ENCODE measurements at places on chromosomes 16 and 17. TPM values are rescaled to one million over a fixed set of nuclear protein-coding genes. Genes with fewer than 3 reads are reported as not detected.

GRCh38 chr17:58136669-58137279 lies 11.4 kb upstream of the OR4D1 start:
- no peak for DNase-seq

- no peak for DNase-seq
Measured at GRCh38 chr16:80682421-80683070, 121.9 kb downstream of the CDYL2 start.

GRCh38 chr17:79089720-79090442 lies 15.3 kb downstream of the ENGASE start:
- DNase-seq: no peak

The CNTNAP1 gene
- total RNA-seq: 44.8 TPM

DNA sequence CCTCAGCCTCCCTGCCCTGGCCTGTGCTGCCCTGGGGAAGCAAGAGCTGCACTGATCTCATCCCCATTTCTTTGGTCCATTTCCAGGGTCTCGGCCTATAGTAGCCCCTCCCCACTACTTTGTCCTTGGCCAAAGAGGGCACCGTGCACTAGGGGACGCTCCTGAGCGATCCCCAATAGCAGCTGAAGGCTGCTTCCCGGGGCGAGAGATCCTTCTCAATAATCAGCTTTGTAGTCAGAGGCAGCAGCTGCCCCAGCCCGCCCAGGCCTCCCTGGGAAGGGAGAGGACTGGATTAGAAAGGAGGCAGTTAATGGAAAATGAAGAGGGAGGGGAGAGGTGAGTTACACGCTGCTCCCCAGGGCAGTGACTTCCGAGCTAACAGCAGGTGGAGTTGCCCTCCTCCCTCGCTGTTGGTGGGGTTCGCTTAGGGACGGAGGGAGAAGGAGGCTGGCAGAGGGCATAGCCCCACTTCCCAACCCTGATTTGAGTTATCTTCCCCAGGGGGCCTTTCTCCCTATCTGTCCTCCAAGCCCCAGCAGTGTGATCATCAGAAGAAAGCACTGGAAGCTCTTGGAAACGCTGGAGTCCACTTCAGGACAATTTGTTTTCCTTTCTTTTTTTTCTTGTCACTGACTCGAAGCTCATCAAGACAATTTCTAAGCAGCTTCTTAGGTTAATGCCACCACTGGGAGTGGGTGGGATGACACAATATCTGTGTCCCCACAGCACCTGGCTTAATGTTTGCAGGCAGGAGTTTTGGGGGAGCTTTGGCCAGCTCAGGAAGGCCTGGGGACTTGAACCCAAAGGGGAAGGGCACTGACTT lies 2.6 kb downstream of the MXRA7 start:
- DNase-seq: peak; percentile 87

DNA sequence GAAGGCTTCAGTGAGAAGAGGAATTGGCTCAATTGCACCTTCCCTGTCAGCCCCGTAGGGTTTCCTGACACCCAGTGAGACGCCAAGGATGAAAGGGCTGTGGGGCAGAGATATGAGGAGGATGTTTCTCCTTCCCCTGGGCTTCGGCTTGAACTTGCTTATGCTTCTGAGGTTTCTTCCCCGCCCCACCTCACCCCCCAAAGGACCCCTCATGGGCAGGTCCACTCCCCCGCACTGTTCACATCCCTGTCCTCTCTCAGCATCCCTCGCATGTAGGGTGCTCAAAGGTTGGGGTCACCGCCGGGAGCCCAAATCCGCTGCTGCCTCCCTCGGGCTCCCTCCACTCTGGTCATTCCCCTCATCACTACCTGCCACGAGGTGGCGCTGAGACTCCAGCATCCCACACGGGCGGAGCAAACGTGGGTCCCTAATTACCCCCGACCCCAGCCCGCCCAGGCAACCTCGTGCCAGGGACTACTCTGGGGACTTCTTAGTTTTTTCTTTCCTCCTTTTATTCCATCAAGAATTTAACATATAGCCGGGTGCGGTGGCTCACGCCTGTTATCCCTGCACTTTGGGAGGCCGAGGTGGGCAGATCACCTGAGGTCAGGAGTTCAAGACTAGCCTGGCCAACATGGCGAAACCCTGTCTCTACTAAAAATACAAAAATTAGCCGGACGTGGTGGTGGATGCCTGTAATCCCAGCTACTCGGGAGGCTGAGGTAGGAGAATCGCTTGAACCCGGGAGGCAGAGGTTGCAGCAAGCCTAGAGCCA lies 3.3 kb upstream of the TRARG1 start:
- peak; percentile 88 for DNase-seq

The CD300LF gene
- not detected for total RNA-seq

The HCRT gene
- total RNA-seq: not detected

- peak; percentile 68 for DNase-seq
Measured at GRCh38 chr17:43020789-43021740, 1.1 kb downstream of the VAT1 start.

The TBC1D3E gene
- not detected for total RNA-seq

- DNase-seq: no peak
Measured at GRCh38 chr17:20927308-20927977, 115.4 kb downstream of the USP22 start.

GRCh38 chr16:17921357-17921978 lies 415.1 kb downstream of the NPIPA8 start:
- DNase-seq: peak; percentile 55

GRCh38 chr17:39960524-39961041 lies 2.2 kb upstream of the GSDMA start:
- DNase-seq: no peak

DNA sequence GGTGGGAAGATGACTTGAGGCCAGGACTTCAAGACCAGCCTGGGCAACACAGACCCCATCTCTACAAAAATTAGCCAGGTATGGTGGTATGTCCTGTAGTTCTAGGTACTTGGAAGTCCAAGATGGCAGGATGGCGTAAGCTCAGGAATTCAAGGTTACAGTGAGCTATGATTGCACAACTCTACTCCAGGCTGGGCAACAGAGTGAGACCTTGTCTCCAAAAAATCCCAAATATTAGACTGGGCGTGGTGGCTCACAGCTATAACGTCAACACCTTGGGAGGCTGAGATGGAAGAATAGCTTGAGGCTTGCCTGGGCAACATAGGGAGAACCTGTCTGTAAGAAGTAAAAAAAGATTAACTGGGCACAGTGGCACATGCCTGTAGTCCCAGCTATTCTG lies 30.8 kb downstream of the SUZ12 start:
- DNase-seq: no peak

DNA sequence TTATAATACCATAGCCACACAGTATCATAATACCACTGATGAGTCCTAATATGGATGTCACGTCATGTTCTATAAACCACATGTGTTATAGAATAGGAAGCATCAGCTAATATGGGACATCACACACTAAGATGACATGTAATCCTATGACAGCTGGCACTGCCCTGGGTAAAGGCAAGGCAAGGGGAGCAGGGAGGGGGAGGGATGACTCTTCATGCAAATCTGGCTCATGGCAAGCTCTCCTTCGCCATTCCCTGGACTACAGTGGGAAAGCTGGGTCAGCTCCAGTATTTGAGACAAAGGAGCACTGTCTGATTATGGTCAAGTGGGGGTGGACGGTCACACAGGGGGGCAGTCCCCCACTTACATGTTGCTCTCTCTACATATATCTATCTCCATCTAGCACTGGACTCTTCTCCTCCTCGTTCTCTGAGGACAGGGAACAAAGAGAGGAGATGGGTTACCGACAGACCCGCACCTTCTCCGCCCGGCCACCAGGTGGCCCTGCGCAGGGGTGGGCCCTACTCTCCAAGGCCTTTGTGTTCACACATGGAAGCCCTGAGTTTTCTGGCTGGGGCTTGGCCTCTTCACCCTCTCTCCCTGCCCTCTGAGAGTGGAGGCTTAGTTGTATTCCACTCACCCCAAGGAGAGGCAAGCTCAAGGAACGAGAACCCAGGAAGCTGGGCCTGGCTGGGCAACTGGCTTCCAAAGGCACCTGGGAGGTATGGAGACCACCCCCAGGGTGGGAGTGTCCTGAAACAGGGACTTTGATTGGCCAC lies 23.4 kb upstream of the MPO start:
- DNase-seq: peak; percentile 74

The JPH3 gene
- 10.5 TPM for total RNA-seq

DNA sequence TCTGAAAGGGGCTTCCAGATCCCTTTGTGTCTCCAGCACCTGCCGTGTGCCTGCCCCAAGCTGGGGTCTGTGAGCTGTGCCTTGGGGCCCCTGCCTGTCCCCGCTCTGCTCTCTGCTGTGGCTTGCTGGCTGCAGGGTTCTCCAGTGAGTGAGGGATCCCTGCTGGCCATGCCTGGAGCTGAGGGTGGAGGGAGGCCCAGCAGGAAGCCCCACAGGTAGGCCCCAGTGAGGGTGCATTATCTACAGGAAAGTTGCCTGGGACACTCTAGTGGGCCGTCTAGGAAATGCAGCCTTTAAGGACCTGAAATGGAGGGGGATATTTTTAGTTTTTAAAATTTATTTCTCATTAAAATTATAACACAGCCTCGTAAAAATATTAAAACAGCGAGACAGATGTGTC lies 50.9 kb downstream of the JPH3 start:
- DNase-seq: no peak

The ANKS3 gene
- total RNA-seq: 43.5 TPM

GRCh38 chr16:55257966-55258613 lies 65.9 kb upstream of the IRX6 start:
- peak; percentile 75 for DNase-seq

DNA sequence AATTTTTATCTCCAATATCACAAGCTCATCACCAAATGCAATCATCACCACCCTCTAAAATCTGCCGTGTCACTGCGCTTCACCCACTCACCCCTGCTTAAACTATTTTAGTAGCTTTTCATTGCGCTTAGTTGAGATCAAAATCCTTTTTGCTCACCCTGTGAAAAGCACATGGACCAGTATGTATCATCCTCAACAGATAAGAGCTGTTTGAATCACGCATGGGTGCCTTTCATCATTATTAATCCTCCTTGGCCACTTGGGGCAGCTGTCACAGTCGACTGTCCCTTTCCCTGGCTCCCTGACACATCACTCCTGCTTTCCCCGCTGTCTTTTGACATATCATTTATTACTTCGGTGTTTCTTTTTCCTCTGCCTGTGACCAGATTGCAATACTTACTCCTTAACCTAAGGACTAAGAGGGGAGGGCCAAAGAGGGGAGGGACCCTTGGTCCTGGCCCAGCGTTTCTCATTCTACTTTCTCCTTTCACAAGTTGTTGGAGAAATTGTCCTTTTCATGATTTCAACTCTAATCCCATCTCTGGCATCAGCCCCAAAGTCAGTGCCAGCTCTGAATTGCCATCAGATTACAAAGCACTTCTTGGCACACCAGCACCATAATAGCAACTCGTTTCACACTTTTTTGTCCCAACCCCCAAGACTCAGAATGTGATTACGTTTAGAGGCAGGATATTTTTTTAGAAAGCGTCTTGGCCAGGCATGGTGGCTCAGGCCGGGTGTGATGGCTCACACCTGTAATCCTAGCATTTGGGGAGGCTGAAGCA lies 8.6 kb upstream of the KDM6B start:
- no peak for DNase-seq

The FOXN1 gene
- not detected for total RNA-seq

The KRT31 gene
- total RNA-seq: not detected

DNA sequence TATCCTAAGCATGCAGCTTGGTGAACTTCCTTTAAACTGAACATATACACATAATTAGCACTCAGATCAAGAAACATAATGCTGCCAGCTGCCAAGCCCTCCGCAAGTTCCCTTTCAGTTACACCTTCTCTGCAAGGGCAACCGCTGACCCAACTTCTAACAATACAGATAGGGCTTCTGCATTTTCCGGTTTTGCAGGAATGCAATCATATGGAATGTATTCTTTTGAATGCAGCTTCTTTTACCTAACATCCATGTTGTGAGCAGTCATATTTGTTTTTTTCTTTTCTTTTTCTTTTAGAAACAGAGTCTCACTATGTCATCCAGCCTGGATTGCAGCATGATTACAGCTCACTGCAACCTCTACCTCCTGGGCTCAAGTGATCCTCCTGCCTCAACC lies 110.7 kb downstream of the GSG1L start:
- DNase-seq: no peak

GRCh38 chr17:39051001-39051585 lies 83.9 kb upstream of the FBXO47 start:
- no peak for DNase-seq

DNA sequence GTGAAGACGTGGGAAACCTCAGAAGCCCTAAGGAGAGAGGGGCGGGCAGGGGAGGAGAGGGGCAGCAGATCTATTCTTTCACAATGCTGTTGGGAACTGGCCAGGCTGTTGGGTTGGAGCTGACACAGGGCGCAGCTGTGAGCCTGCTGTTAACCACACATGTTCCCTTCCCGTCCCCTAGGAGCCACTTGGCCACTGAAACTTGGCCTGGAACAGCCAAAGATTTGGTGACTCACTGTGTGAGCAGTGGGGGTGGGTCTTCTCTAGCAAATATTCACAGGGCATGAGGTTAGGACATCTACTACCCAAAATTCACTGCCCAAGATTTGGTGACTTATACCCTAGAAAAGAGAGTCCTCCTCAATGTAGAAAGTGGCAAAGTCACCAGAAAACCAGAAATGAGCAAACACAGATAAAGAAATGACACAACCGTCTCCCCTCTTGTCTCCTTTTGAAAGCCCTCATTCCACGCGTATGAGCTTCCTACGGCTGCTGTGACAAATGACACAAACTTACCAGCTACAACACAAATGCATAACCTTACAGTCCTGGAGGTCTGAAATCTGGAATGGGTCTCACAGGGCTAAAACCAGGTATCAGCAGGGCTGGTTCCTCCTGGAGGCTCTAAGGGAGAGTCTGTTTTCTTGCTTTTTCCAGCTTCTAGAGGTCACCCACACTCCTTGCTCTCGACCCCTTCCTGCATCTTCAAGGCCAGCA lies 6.3 kb downstream of the TBC1D16 start:
- peak; percentile 78 for DNase-seq

DNA sequence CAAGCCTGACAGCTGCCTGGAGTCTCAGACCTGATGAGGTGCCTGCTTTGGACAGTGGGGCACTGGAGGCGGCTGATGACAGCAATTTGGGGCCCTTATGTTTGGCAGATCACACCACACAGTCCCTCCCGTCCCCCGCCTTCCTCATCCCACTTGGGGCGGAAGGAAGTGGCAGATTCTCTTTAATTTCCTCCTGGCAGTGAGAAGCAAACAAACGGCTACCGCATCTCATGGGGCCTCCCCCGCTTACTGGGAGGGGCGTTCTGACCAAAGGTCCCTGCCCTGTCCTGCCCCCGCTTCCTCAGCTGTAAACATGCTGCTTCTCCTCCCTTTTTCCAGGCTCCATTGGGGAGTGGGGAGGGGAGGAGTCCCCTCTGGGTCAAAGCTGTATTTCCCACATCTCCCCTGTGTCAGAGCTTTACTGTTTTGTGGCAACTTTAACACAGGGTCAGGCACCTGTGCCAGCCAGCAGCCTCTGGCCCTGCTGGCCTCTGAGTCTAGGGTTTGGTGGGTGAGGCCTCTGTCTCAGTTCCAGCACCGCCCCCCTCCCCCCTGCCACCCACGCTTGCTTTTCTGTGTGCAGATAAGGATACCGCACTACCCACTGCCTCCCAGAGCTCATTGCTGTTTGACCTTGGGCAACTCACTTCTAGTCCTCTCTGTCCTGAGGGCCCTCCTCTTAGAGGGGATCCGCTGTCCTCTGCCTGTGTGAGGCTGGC lies 5.4 kb upstream of the NFATC3 start:
- DNase-seq: no peak

The ASPHD1 gene
- 56.4 TPM for total RNA-seq

GRCh38 chr17:77892469-77893143 lies 65.9 kb upstream of the TNRC6C start:
- peak; percentile 66 for DNase-seq

The CRYBA1 gene
- 2.7 TPM for total RNA-seq
